KG1 (cell line): ENCODE measurements at places on chromosomes 5 and 9.

DNA sequence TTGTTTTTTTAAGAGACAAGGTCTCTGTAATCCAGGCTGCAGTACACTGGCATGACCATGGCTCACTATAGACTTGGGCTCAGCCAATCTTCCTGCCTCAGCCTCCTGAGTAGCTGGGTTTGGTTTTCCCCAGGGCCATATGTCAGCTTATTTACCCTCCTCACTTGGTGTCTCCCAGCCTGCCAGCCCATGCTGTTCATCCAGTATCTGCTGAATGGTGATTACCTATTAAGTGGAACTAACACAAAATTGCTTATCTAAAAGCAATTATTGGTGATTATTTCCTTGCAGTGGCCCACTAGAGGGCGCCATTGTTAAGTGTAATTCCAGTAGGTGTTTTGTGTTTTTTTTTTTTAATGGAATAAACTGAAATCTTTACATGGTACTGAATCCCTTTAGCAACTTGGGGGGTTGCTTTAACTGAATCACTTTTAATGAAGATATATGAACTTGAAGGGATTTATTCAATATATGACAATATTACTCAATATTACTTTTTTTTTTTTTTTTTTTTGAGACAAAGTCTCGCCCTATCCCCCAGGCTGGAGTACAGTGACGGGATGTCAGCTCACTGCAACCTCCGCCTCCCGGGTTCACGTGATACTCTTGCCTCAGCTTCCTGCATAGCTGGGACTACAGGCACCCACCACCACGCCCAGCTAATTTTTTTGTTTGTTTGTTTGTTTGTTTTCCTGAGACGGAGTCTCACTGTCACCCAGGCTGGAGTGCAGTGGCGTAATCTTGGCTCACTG, 13.8 kb downstream of the EXOSC2 start:
- DNase-seq, result no peak

DNA sequence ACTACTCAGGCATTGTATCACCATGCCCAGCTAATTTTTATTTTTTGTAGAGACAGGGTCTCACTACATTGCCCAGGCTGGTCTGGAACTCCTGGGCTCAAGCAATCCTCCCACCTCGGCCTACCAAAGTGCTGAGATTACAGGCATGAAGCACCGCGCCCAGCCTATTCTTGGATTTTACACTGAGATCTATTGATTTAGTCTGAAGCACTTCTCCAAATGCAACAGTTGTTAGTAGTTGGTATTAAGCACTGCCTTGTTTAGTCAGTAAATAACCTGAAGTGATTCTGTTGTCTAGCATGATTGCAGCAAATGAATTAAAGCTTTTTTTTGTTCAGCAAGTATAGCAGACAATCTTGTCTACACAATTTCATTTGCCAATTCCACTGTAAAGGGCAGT, 8.9 kb upstream of the CCNB1 start:
- no peak for DNase-seq

GRCh38 chr9:106287091-106287631, 575.8 kb upstream of the ZNF462 start:
- DNase-seq, result no peak

DNA sequence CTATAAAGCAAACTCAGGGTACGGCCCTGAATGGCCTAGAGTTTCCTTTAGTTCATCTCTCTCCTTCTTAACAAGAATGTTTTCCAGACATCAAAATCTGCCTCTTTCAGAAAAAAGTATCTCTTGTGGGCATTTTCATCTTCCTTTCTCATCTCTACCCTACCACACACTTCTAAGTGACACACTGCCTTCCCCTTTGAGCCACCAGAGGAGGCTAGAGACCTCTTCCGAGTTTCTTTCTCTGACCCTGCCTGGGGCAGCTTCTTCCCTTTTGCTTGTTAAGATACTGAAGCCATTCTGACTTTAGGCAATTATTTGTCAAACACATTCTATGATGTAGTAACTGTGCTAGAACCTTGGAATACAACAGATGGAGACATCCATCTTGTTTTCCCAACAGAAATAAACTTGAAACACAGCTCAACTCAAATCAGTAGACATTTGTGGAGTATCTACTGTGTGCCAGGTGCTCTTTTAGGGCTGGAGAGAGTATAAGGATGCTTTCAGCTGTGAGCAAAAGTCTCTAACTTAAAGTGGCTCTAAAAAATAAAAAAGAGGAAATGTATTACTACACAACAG, 8.6 kb upstream of the SV2C start:
- peak; percentile 45 for DNase-seq

DNA sequence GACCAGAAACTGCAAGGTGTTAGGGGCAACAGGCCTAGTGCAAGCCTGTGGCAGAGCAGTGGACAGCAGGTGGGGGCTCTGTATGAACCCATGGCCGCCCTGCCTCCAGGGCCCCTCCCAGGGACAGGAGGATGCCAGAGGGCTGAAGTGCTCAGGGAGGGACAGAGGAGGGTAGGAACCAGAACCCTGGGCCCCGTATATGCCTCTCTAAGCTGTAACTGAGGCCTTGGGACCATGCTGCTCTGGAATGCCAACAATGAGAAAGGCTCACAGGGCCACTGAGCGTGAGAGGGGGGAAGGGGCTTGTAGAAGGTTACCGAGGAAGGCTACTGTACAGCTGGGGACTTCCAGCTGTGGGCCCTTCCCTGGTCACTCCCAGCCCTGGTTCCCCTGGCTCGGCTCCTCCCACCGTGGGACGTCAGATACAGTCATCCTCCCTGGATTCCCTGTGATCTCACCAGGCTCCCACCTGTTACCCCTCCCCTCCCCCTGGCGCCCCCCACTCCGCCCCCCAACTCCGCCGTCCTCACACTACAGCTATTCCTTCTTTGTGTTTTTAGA, 21.1 kb downstream of the AQP7 start:
- DNase-seq, result no peak
